NCI-H187 treated with DMSO at 0.1 percent for 48 hours (cell line): ENCODE measurements at places on chromosomes 16 and 17.

DNA sequence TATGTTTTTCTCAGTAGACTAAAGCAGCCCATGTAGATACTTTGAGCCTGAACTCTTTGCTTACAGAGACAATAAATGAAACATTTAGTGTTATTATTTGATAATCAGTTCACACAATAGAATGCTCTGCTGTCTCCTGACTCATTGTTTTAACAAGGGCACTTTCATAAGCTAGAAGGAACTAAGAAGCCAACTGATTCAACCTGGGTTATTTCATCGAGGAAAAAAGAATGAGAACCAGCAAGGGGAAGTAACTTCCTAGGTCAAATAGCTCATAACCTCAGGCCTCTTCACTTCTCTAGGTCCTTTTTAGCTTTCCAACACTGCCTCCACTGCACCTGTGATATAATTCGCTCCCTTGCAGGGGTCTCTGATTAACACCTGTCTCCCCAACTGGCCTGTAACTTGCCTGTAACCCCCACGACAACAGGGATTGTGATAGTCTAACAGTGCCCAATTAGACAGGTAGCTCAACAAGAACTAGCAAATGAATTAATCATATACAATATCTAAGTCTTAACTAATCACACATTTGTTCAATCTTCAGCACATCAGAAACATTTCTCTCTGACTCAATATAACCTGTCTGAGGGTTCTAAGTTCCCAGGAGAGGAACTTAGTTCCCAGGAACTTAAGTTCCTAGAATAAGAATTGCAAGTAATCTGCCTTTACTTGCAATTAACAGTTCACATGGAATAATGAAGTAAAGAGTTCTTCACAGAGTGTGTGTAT is 34.8 kb downstream of the RFFL start:
- no peak for DNase-seq

- DNase-seq: no peak
Measured at GRCh38 chr17:42276609-42277341, 584 bp upstream of the STAT5B start.

DNA sequence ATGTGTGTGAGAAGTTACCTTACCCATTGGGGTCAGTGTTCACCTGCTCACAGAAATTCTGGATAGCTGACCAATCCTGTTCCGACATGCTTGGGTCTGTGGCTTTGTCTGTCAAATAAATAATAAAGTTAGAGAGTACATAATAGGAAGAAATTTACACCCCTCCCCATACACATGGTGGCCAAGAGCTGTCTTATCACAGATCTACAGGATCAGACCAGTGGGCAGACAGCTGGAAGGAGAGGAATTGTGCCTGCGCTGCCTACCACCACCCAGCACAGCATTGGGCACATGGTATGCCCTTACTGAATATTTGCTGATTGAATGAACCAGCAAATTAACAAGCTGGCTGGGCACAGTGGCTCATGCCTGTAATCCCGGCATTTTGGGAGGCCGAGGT is 14.6 kb downstream of the GGA2 start:
- DNase-seq: no peak

- no peak for DNase-seq
Measured at GRCh38 chr17:66943484-66943883, 21.0 kb upstream of the CACNG4 start.

DNA sequence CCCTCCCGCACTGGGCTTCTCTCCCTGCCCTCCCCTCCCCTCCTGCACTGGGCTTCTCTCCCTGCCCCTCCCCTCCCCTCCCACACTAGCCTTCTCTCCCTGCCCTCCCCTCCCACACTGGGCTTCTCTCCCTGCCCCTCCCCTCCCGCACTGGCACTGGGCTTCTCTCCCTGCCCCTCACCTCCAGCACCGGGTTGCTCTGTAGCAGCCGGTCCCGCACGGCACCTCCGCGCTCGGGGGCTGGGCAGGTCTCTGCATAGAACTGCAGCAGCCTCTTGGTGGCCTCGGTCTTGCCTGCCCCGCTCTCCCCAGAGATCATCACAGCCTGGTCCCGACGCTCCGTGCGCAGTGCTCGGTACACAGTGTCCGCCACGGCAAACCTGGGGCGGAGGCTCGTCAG is 9.8 kb downstream of the MYO1C start:
- no peak for DNase-seq

DNA sequence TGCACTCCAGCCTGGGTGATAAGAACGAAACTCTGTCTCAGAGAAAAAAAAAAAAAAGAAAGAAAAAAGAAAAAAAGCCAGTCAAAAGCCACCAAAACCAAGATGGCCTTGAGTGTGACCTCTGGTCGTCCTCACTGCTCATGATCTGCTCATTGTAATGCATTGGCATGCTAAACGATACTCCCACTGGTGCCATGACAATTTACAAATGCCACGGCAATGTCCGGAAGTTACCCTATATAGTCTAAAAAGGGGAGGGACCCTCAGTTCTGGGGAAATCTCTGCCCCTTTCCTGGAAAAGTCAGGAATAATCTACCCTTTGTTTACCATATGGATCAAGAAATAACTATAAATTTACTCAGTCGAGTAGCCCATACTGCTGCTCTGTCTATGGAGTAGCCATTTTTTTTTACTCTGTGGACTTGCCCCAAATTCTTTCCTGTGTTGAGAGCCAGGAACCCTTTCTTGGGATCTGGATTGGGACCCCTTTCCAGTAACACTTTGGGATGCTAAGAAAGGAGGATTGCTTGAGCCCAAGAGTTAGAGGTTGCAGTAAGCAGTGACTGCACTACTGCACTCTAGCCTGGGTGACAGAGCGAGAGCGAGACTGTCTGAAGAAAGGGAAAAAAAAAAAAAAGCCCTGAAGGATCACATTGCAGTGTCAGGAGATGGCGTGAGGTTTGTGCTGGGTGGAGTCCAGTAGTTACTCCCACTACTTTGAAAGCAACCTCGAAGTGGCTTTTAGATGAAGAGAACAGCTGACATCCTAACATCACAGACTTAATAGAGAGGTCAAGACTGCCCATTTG is 3.7 kb upstream of the TMEM231 start:
- DNase-seq: no peak

GRCh38 chr16:67841816-67842508 is at the start of gene THAP11:
THAP11 (plus strand) TSS chr16:67842320; CDS start chr16:67842555, 235 bp downstream.
- peak; percentile 59 for DNase-seq

- no peak for DNase-seq
Measured at GRCh38 chr17:21001111-21001812, 41.5 kb downstream of the USP22 start.

DNA sequence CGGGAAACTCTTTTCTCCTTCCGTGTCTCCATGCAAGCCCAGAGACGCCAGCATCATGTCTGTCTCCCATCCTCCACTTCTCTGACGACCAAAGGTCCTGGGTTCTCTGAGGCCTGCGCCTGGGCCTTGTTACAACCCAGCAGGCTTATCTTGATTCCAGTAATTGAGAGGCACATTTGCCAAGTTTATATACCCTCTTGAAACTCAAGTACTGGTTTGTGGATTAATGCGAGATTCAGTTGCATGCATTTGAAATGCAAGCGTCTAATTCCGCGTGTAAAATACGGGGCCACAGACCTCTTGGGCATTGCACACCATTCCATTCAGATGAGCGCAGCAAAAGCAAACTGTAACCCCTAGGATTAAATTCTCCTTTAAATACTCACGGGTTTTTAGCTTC is 28.7 kb upstream of the CRISPLD2 start:
- no peak for DNase-seq

DNA sequence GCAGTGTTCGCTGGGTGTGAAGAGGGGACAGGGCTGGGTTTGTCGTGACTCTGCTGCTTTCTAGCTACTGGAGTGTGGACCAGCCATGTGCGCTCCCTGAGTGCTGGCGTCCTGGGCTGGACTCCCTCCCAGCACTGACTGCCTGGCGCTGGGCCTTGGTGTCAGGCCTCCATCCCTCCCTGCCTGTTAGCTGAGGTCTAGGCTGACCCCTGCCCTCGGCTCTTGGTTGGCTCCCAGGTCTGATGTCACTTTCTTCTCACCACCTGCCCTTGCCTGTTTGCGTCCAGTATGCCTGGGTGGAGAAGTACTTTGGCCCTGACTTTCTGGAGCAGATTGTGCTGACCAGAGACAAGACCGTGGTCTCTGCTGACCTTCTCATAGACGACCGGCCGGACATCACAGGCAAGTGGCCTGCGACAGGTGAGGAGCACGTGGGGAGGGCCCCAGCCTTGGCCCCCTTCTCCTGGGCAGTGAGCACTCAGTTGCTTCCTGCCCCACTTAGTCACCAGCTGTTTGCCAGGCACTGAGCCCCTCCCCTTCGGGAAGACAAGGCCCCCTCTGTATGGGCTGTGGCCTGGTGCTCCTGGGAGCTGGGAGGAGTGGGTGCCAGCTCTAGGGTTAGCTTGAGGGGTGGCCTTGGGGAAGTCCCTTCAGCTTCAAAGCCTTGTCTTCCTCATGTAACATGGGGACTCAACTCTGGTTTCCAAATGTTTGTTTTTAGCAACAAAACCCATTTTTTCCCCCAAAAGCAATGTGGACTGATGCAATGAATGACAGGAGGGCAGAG is 41.5 kb downstream of the NT5M start:
- no peak for DNase-seq

DNA sequence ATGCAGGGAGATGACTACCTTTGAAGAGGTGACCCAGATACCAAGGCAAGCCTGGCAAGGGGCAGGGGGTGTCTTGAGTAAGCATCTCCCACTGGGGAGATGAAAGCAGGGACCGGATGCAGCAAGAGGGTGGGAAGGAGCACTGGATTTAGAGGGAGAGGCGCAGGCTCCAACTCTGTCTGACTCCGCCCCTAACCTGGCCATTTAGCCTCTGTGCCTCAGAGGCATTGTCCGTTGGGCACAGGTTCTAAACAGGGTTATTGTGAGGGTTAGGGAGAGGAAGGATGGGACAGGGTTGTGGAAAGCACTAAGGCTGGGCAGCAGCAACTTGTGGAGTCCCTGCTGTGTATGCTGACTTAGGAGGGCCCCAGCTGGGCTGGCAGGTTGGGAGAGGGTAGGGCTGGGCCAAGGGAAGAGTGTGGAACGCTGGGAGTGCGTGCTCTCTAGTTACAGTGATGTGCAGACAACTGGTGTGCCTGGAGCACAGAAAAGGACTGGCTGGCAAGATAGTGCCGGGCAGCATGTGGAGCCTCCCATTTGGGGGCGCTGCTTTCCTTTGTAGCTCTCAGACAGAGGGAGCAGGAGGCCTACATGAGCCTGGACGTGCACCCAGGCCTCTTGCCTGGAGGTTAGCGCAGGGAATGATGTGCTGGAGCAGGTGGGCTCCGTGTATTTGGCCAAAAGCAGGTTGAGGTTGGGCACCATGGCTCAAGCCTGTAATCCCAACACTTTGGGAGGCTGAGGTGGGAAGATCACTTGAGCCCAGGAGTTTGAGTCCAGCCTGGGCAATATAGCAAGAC is 26.2 kb downstream of the TBX2 start:
- DNase-seq: no peak

GRCh38 chr16:74999609-75000480 is 1.0 kb downstream of the ZNRF1 start:
- DNase-seq: no peak

DNA sequence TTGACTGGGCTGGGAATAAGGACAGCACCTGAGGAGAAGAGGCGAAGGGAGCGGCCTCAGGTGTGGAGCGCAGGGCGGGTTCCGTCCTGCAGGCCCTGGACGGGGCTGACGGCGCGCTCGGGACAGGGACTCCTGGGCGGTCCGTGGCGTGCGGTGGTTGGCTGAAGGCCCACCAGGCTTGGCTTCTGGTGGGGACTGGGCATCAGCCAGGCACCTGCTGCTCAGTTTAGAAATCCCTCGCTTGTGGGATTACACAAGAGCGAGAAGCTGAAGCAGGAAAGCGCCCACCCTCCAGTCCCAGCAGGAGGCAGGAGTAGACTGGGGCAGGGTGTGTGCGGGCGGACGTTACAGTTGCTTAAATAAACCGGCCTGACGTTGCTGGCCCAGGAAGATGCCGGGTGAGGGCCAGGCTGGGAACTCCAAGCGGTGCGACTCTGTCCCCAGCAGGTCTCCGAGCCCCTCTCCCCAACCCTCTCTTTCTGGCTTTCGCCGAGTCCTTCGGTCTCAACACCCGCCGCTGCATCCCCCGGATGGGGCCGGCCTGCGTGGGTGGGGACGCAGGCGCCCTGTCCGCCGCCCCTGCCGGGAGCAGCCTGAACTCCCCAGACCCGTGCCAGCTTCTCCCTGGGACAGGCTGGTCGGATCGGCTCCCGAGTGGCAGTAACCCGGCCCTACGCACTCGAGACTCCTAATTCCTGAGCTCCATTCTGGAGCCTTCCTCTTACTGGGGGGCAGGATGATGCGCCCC is 639 bp downstream of the MIF4GD start:
- DNase-seq: no peak
